Placental epithelial cell (primary cell): ENCODE measurements at places on chromosomes 12 and 14. TPM values are rescaled to one million over a fixed set of nuclear protein-coding genes. Genes with fewer than 3 reads are reported as not detected.

The PTPRR gene
- total RNA-seq: 0.87 TPM in 1 of 2 replicates, not detected in the other

The RASSF8 gene
- total RNA-seq: 16.2 and 22.8 TPM in 2 replicates

The GRIN2B gene
- under 0.01 and 0.33 TPM in 2 replicates for total RNA-seq

The SLC35F4 gene
- not detected in 2 replicates for total RNA-seq

The FOXJ2 gene
- total RNA-seq: 8.8 and 10.6 TPM in 2 replicates

The SLC10A1 gene
- total RNA-seq: not detected in 2 replicates

The AKAP3 gene
- 2.2 and 6.3 TPM in 2 replicates for total RNA-seq

The SLC2A14 gene
- total RNA-seq: not detected in 2 replicates

The DPF3 gene
- total RNA-seq: 0.11 TPM in 1 of 2 replicates, not detected in the other

The GPR162 gene
- 0.11 and 3.1 TPM in 2 replicates for total RNA-seq

The BIN2 gene
- total RNA-seq: under 0.01 TPM in 1 of 2 replicates, not detected in the other

The NEDD1 gene
- 11.0 and 26.5 TPM in 2 replicates for total RNA-seq

The MMAB gene
- 10.6 and 25.6 TPM in 2 replicates for total RNA-seq

The ACSM4 gene
- total RNA-seq: not detected in 2 replicates

The C3AR1 gene
- total RNA-seq: not detected in 2 replicates

The KLHL33 gene
- under 0.01 TPM in 1 of 2 replicates, not detected in the other for total RNA-seq

The MSI1 gene
- 0.39 TPM in 1 of 2 replicates, not detected in the other for total RNA-seq

The ANO2 gene
- total RNA-seq: 0.39 TPM in 1 of 2 replicates, not detected in the other

The PLBD1 gene
- 1.8 and 7.1 TPM in 2 replicates for total RNA-seq

The BICD1 gene
- total RNA-seq: 2.4 and 6.3 TPM in 2 replicates

The TRIAP1 gene
- total RNA-seq: 15.3 and 33.8 TPM in 2 replicates
